ENCODE measurements at places on chromosomes 7 and 10. TPM values are rescaled to one million over a fixed set of nuclear protein-coding genes. Genes with fewer than 3 reads are reported as not detected.

SPDYE11 gene
- total RNA-seq: not detected

NEURL1 gene
- total RNA-seq: not detected

IKZF1 gene
- total RNA-seq: 3.6 TPM

SLC39A12 gene
- not detected for total RNA-seq

CRHR2 gene
- total RNA-seq: 3.1 TPM

CAMK2G gene
- total RNA-seq: 60.3 TPM

AKR1D1 gene
- not detected for total RNA-seq

HIPK2 gene
- total RNA-seq: 53.9 TPM

PNLIPRP3 gene
- not detected for total RNA-seq

FAM221A gene
- total RNA-seq: 10.1 TPM

SPDYE2 gene
- total RNA-seq: not detected

GDF2 gene
- total RNA-seq: 0.21 TPM

TMEM225B gene
- 0.43 TPM for total RNA-seq

HDAC9 gene
- total RNA-seq: 33.4 TPM

UFSP1 gene
- 0.53 TPM for total RNA-seq

PKD1L1 gene
- total RNA-seq: 1.1 TPM

COL28A1 gene
- 0.11 TPM for total RNA-seq

FHIP2A gene
- total RNA-seq: 19.6 TPM

GSDME gene
- 14.9 TPM for total RNA-seq

SOSTDC1 gene
- total RNA-seq: not detected

NME8 gene
- 0.96 TPM for total RNA-seq

WNT16 gene
- total RNA-seq: not detected

TRPV6 gene
- not detected for total RNA-seq

NCAPG2 gene
- total RNA-seq: 1.6 TPM

SLC13A1 gene
- not detected for total RNA-seq

NUTM2E gene
- not detected for total RNA-seq

CNPY1 gene
- total RNA-seq: not detected

KLF14 gene
- not detected for total RNA-seq

ABCB1 gene
- 5.5 TPM for total RNA-seq

PALD1 gene
- 21.7 TPM for total RNA-seq

CYP3A4 gene
- total RNA-seq: not detected

IRF5 gene
- total RNA-seq: not detected

C7orf33 gene
- total RNA-seq: not detected

TRPV5 gene
- not detected for total RNA-seq

GPER1 gene
- total RNA-seq: 11.3 TPM

NODAL gene
- not detected for total RNA-seq

HMX3 gene
- total RNA-seq: not detected

SDK1 gene
- 13.3 TPM for total RNA-seq

NT5C3A gene
- 8.3 TPM for total RNA-seq

MINDY4 gene
- total RNA-seq: 6.0 TPM

SPDYE8 gene
- not detected for total RNA-seq

TRIL gene
- total RNA-seq: 13.5 TPM

PPP1R3C gene
- 2.0 TPM for total RNA-seq

EVX1 gene
- total RNA-seq: not detected

DOCK1 gene
- total RNA-seq: 25.8 TPM

MMRN2 gene
- 282 TPM for total RNA-seq

SSC4D gene
- not detected for total RNA-seq

ANKRD30A gene
- total RNA-seq: not detected

WDR37 gene
- total RNA-seq: 4.4 TPM
